Colonic mucosa (tissue), 4 donors: ENCODE measurements at places on chromosomes 4 and X. TPM values are rescaled to one million over a fixed set of nuclear protein-coding genes. Genes with fewer than 3 reads are reported as not detected.

DNA sequence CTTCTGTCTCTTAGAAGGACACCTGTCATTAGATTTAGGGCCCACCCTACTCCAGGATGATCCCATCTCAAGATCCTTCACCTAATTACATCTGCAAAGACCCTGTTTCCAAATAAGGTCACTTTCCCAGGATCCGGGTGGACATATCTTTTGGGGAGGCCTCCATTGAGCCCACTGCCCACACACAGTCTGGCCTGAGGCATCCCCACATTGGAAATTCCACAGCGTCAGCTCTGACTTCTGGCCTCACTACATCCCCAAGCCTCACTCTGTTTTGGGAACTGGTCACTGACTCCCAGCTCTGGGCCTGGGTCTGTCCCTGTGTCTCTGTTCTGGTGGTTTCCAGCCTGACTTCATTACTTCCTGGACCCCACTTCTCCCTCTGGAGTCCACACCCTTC is 285.5 kb downstream of the CRLF2 start:
- DNase-seq, result no peak

GRCh38 chr4:107148904-107149303 is 112.8 kb upstream of the DKK2 start:
- DNase-seq, result no peak

- no peak for DNase-seq
These were observed 550.5 kb upstream of the DIPK2B start for GRCh38 chrX:45751156-45751555.

GRCh38 chr4:26321373-26322221 is 783 bp downstream of the RBPJ start:
- peak; percentile 47 for DNase-seq

DNA sequence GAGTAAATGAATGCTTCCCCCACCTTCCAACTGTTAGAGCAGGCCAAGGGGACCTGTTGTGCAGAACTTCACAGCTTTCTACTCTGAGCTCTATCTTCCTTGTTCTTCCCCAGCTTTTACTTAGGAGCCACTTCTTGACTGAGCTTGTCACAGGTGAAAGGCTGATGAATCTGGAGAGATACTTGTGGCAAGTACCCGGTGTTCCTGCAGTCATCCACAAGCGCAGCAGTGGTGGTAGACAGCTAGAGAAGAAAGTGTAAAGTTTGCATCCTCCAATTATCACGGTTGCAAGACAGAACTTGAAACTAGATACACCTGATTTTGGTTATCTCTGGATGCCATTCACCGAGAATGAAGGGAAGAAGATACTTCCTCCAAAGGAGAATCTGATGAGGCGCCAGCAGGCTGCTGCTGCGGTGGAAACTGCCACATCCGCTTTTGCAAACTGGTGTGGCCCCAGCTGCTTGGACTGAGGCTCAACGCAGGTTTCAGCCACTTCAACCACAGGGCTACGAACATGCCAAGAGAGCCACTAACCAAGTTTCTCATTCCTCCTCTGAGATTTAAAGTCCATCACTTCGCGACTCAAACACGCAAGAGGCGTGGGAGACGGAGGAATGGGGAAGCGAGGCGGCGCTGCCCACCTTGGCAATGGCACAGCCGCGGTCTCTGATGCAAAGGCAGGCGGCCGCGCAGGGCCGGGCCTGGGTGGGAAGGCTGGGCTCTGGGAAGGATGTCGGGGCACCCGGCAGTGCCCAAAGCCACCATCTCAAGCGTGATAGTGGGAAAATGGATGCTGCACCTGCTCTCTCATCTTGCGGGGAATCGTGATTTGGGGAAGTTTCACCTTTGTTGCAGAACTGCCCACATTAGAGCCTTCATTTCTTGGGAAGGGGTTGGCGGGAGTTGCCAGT is 1.3 kb upstream of the FHIP1A start:
- peak; percentile 63 for DNase-seq

SUPT20HL2 gene
- total RNA-seq, result not detected

MAGIX gene
- 14.7 TPM for total RNA-seq

GSX2 gene
- not detected for total RNA-seq

EDA2R gene
- total RNA-seq, result 0.82 TPM
